ENCODE measurements at places on chromosomes 2 and 18.
A peak's percentile ranks its signal among the peaks of the same experiment; 100 is the strongest.

DNA sequence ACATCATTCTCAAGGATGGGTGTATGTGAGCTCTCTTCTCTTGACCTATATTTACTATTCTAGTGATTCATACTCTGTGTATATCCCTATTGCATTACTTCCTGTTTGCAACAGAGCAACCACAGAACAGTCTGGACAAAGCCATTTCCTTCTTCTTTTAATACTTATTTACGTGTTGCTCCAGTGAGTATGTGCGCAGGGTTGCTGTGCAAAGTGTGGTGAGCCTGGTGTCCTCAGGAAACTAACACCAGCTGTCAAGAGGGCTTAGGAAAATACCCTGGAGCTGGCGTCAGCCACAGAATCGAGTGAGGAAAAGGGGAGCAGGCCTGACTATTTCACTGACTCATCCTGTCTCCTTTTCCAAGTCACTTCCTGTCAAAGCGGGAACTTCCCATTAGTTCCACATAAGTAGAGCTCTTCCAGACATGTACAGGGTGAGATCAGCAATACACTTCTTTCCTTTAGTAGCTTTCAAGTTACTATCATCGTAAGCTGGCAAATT, 214.1 kb upstream of the COPS8 start:
- DNase-seq: no peak

- DNase-seq: no peak
Measured at GRCh38 chr2:185876234-185876633, 137.6 kb downstream of the FSIP2 start.

DNA sequence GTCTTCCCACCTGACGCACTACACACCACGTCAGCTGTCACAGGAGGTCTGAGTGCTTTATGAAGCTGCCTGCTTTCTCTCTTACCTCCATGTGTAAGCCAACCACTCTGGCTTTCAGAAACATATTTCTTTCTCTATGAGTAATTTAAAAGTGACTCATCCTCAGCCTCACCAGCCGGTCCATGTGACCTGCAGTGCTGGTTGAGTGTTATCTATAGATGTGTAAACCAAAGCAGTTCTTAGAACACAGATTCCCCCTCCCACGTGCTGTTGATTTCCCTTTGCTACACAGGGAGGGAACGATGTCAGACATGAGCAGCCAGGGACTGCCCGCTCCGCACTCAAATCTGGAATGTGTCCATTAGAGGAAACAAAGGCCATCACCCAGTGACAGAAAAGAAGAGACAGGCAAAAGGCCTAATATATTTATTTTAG, 157.8 kb downstream of the BCL2 start:
- DNase-seq: peak; percentile 80

DNA sequence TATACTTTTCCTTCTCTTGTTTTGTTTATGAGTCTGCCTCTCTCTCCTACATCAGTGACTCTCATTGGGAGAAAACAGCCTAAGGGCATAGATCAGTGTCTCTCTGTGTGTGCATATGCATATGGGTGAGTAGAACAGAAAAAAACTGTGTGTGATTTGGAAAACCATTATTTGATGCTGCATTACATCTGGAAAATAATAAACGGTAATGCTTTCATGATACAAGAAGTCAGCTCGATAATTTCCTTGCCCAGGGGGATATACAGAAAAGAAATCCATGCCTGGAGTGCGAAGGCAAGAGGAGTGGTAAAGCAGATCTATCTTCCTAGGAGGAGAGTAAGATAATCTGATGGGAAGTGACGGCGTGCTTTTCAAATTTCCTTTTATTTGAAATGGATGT, 221.5 kb upstream of the LYPD1 start:
- DNase-seq: no peak

DNA sequence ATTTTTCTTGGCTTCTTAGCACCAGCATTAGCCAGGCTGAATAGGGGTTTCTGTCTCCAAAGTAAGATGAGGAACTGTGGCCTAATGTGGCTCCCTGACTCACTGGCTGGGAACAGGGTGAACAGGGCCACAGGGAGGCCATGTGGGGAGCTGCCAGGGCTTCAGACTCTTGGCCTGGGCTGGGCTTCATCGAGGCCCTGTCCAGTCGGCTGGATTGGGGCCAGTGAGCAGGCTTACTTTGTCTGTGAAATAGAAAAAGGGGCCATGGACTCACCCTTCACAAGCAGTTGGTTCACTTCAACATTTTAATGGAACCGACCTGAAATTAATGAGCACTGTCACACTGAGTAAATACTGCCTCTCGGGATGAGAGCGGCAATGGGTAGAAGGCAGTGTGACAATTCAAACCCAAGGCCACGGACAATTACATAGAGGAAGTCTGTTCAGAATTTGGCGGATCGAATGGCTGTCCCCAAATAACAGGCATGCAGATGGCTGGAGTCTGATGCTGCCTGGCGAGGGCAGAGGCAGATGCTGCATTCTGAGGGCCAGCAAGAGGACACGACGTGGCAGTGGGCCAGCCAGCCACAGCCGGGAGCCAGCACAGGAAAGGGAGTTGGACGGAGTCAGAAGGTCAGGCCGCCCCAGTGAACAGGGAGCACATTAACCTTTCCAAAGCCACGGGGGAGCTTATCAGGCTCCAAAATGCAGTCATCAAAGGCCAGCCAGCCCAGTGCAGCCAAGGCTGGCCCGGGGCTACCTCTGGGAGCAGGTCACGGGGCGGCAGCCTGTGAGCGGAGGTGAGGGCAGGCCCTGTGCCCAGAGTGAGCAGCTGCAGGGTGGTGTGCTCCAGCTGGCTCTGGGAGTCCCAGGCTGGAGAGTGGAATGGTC, 146.6 kb upstream of the REV1 start:
- no peak for DNase-seq

Data from stimulated activated CD8-positive, alpha-beta memory T cell treated with anti-CD3 and anti-CD28 coated beads, Interleukin-15, amount 100 ng/mL, for 4 hours (primary cell).